ENCODE measurements at places on chromosomes 5 and 9.

DNA sequence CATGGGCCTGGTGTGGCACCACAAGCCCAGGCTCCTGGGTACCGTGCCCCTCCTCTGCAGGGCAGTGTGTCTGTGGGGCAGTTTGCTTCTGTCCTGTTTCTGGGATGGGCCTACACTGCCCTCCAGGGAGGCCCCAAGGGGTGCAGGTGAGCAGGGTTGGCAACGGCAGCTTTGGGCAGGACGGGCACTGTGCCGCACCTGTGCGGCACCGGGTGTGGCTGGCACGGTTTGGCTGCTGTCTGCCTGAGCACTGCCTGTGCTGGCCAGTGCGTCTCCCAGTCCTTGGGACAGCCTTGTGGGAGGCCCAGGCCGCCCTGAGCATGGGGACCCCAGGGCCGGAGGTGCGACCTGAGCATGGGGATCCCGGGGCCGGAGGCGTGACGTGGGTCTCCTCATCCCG is 37.2 kb downstream of the RXRA start:
- no peak for DNase-seq

- no peak for DNase-seq
Measured at GRCh38 chr5:73921741-73922140, 295.7 kb downstream of the ARHGEF28 start.

DNA sequence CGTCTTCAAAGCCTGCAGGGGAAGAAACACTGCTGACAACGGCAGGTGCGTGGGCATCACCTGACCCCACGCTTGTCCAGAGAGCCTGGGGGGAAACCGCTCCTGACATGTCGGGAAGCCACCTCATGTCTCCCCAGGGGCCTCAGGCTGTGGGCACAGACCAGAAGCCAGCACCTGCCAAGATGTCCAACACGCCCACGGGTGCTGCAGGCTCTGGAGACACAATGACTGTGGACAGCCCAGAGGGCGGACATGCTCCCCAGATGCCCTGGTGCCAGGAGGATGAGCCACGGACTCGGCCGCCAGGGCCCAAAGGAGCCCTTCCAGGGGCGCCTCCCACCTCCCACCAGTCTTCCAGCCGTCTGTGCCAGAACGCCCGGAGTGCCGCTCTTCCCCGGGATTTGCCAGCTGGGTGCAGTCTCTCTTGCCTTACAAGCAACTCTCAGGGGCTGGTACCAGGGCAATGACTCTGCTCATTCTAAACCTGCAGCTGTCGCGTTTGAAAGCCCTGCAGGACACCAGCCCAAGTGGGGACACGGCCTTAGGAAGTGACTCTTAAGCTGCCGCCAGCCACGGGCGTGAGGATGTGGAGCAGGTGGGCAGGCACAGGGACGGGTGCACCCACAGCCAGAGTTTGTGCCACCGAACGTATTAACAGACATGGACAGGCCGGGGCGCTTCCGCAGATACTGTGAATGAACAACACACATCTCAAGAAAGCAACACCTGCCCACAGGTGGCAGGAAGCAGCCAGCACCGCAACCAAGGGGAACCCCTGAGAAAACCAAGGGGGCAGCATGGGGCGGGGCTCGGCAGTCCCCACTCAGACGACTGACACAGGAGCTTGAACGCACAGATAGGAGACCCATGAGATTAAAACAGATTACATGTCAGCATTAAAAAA is 6.8 kb upstream of the LHX3 start:
- no peak for DNase-seq

DNA sequence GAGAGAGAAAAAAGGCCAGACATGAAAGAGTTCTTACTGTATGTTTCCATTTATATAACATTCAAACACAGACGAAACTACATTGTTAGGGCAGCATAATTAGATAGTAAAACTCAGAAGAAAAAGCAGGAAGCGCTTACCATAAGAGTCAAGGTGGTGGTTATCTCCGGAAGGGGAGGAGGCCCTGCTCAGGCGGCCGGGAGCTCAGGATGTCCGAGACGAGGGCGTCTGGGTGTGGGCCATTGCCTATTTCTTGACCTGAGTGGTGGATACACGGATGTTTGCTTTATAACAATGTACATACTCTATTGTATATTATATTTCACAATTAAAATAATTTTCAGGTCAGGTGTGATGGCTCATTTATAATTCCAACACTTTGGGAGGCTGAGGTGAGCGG is 80.9 kb upstream of the COL5A1 start:
- DNase-seq: no peak
